ENCODE measurements at places on chromosomes 5 and 9. TPM values are rescaled to one million over a fixed set of nuclear protein-coding genes. Genes with fewer than 3 reads are reported as not detected.

DNA sequence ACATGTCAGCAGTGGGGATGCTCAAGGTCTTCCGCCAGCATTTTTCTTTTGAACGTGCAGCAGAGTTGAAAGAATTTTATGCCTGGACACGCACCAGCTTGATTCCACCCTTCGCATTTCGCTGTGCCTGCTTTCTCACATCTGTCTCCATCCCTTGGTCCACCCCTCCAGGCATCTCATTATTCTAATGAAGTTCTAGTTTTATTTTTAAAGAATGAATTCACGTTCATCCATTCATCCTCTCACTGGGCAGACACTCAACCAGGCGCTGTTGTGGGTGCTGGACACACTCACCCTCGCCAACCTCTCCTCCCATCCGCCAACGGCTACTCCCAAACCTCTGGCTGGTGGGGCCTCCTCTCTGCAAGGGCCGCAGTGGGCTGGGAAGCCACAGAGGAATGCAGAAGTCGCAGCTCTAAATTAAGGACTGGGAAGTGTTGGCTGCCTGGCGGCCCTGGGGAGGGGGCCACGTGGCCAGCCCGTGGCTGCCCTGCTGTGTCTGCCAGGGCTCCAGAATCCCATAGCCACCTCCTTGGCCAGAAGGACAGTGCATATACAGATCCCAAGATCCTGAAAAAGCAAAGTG lies 6.7 kb downstream of the SUSD3 start:
- H3K4me1 ChIP-seq = peaks cover 6% of the 10 kb centered on the region
- H3K27ac ChIP-seq = peak overlapping the region; percentile 41
- no peaks in the 10 kb centered on the region for H3K36me3 ChIP-seq
- no peak for DNase-seq
- no peaks in the 10 kb centered on the region for H3K27me3 ChIP-seq
- no peak overlapping the region for H3K4me3 ChIP-seq

DNA sequence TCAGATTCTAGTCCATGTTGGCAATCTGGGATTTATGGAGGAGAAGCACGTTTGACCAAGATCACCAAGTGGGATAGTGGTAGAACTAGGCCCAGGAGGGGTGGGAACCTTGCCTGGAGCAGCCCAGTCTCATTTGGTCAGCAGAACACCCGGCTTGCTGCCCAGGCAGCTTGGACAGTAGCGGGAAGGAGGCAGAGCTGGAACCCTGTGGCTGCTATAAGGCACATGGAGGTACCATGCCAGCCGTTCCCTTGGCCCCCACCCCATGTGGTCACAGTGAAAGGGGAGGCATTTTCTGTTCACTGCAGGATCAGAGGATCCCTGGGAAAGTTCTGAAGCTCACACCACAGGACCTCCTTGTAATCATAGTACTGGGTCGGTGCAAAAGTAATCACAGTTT lies 75.4 kb upstream of the ORM1 start:
- no peak overlapping the region for H3K4me3 ChIP-seq
- no peaks in the 10 kb centered on the region for H3K27me3 ChIP-seq
- no peaks in the 10 kb centered on the region for H3K4me1 ChIP-seq
- no peak overlapping the region for H3K27ac ChIP-seq
- no peak for DNase-seq

GRCh38 chr9:109574061-109574882 lies 76.2 kb upstream of the PTPN3 start:
- no peak overlapping the region for H3K4me3 ChIP-seq
- H3K4me1 ChIP-seq = no peaks in the 10 kb centered on the region
- no peaks in the 10 kb centered on the region for H3K36me3 ChIP-seq
- H3K27ac ChIP-seq = no peak overlapping the region

DNA sequence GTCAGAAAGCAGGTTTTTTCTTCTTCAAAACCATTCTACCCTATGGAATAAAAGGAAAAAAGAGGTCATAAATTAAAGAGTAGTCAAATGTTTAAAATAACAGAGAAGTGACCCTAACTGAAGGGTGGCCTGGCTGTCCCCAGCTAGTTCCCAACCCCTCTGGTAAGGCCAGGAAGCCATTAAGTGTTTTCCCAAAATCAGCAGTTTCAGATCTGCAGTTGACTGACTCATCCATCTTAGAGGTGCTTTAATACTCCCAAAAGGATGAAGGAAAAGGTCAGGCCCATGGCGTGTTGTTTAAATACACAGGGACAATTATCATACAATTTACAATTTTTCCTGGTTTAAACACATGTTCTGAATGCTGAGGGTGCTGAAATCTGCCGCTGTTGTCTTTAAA lies 47.9 kb upstream of the TBC1D9B start:
- no peaks in the 10 kb centered on the region for H3K4me1 ChIP-seq
- H3K27ac ChIP-seq = no peak overlapping the region
- H3K4me3 ChIP-seq = no peak overlapping the region
- DNase-seq = no peak
- H3K27me3 ChIP-seq = no peaks in the 10 kb centered on the region

DNA sequence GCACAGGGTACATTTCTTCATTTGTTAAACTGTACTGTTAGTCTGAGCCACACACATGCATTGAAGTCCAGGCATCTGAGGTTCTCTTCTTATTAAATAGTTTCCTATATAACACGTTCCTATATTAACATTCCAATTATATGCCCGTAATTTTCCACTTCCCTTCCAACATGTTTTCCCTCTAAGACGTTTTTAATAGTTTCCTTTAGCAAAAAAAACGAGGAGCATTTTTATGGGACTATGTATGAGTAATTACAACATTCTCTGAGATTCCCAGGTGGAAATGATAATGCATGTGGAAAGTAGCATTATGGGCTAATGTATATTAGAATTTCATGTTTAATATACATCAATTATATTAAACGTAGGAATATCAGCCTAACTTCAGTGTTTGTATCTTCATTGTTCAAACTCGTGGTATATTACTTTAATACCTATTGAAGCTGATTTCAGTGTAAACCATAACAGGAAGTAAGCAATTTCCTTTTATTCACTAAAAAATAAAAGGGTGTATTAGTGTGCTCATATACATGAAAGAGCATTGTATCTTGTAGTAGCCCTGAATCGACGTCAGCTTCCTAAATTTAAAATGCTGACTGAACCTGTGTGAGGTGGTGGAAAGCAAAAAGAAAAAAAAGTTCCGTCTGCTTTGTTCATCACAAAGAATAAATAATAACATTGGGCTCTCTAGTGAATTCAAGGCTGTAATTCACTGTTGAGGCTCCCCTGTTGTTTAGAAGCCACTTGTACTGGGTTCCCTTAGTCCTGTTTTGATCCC lies 11.3 kb downstream of the SMARCA2 start:
- H3K4me3 ChIP-seq = no peak overlapping the region
- DNase-seq = no peak
- no peaks in the 10 kb centered on the region for H3K4me1 ChIP-seq
- no peak overlapping the region for H3K27ac ChIP-seq

DNA sequence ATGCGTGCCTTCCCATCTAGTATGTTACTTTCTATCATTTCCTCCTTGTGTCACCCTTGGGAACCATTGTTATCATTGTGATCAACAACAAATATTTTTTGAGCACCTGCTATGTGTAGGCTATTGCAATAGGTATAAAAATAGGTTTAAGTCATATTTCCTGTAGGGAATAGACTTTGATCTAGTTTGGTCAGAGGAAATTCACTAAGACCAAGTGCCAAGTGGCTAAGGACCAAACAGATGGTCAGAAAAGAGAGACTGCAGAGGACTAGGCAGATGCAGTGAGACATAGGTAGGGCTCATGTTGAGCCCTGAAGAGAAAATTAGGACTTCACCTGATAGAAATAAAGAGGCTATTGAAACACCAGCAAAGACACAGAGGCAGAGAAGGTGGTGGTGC lies 430.0 kb upstream of the ADAMTSL1 start:
- H3K36me3 ChIP-seq = no peaks in the 10 kb centered on the region
- no peak for DNase-seq
- no peak overlapping the region for H3K4me3 ChIP-seq

DNA sequence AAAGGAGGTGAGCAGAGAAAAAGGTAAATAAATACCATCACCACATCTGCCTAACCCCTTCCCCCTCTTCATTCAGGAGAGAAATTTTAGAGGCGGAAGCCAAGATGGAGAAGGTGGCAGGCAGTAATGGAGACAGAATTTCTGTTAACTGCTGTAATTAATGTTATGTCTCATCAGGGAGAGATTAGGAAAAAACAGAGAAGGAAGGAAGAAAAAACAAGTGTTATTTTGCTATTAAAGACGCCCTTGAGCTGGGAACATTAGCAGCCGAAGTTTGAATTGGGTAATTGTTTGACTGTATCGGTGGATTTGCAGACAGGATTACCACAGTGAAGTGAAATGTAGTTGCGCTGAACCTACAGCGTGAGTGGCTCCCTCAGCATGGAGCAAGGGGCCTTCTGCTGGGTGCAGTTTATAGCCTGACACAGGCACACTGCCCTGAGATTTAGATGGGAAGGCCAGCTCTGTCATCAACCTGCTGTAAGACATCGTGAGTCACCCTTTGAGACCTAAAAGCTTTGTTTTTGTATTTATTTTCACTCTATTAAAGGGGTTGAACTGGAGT lies 136.3 kb downstream of the ASTN2 start:
- no peaks in the 10 kb centered on the region for H3K27me3 ChIP-seq
- H3K4me3 ChIP-seq = no peak overlapping the region
- DNase-seq = no peak
- no peak overlapping the region for H3K27ac ChIP-seq
- no peaks in the 10 kb centered on the region for H3K36me3 ChIP-seq

DNA sequence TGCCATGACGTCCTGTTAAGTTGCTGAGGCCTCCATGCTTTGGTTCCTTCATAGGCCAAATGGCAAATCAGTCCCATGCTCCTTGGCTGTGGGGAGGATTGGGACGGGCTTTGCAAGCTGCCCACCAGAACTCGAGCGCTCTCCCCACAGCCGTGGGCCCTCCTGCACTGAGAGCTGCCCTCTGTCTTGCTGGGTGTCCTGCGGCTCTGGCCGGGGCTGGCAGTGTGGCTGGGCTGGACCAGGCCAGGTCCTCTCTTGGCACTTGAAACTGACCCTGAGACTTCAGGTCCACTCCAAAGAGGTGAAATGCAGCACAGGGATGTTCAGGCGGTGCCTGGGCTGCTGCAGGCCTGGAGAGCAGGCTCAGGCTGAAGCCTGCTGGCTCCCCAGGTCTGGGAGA lies 7.0 kb downstream of the MYMK start:
- no peak overlapping the region for H3K4me3 ChIP-seq
- no peaks in the 10 kb centered on the region for H3K27me3 ChIP-seq
- no peaks in the 10 kb centered on the region for H3K36me3 ChIP-seq
- H3K4me1 ChIP-seq = no peaks in the 10 kb centered on the region

DNA sequence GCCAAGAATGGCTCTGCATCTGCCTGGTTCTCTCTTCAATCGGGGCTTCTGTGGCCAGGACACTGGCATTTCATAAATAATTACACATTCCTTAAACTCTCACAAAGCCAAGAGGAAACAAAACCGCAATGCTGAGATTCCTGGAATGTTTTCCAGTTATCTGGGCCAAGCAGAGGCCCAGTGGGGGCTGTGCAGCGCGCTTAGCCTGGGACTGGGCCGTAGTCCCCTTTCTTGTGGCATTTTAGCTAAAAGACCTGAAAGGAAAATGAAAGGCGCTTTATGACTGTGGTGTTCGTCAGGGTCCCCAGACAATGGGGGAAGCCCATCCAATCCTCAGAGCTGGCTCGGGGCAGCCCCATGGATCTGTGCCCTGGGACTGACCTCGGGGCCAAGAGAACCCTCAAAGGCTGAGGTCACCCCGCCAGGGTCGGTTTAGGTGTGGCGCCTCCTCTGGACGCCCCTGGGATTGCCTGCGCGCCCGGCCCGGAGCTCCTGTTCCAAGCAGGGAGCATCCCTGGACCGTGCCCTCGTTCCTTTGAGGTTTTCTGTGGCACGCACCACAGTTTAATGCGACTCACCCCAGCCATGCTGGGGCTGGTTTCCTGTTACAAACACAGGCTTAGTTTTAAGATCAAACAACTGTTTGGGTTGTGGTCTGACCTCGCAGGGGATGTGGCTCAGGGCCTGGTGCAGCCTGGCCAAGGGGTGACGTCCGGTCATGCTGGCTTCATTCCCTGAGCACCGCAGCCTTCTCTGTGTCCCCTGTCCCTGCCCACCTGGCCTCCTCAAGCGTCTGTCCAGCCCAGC lies 51.5 kb upstream of the NKD2 start:
- H3K27ac ChIP-seq = peak overlapping the region; percentile 44
- H3K4me3 ChIP-seq = no peak overlapping the region
- H3K27me3 ChIP-seq = no peaks in the 10 kb centered on the region

DNA sequence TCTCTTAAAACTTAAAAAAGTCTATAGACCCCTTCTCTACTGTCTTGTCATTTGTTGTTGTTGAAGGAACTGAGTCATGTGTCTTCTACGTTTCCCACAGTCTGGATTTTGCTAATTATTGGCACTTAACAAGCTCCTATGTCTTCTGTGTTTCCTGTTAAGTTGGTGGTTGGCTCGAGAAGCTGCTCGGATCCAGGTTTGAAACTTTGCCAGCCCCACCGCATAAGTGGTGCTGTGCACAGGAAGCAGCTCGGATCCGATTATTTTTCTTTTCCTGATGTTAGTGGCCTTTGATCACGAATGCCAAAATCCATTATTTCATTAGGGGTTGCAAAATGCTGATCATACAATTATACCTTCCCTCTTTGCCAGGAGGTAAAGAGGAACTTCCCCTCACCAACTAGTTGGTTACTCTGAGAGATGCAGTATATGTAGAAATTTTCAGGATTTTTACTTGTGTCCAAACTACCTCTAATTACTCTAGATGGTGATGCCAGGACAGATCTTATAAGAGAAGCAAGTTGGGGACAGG lies 186.5 kb downstream of the NSG2 start:
- no peaks in the 10 kb centered on the region for H3K27me3 ChIP-seq
- no peak for DNase-seq
- no peaks in the 10 kb centered on the region for H3K4me1 ChIP-seq
- no peaks in the 10 kb centered on the region for H3K36me3 ChIP-seq
- H3K4me3 ChIP-seq = no peak overlapping the region
- H3K27ac ChIP-seq = no peak overlapping the region

- H3K27ac ChIP-seq = peak overlapping the region; percentile 33
- H3K27me3 ChIP-seq = no peaks in the 10 kb centered on the region
- H3K4me3 ChIP-seq = no peak overlapping the region
- H3K36me3 ChIP-seq = no peaks in the 10 kb centered on the region
Observed at GRCh38 chr9:74817281-74817810, 70.4 kb downstream of the TRPM6 start.

Gene IL4
- not detected for total RNA-seq

Gene CAVIN4
- total RNA-seq = not detected

Gene IL13
- not detected for total RNA-seq

Gene ECSCR
- total RNA-seq = 7.4 TPM

Gene DDX4
- total RNA-seq = not detected

Gene TAF11L10
- not detected for total RNA-seq

Gene PLK2
- 21.8 TPM for total RNA-seq

Gene OTULINL
- total RNA-seq = 60.1 TPM

Gene DAB2
- 46.4 TPM for total RNA-seq

Measured in colonic mucosa (tissue), 4 donors.